Muscle of back (tissue), 13 donors: ENCODE measurements at places on chromosomes 5 and 9. TPM values are rescaled to one million over a fixed set of nuclear protein-coding genes. Genes with fewer than 3 reads are reported as not detected.

The NEUROG1 gene
- polyA plus RNA-seq = not detected

The DNAJC25 gene
- polyA plus RNA-seq = 10.1 TPM

The LRRC8A gene
- polyA plus RNA-seq = 20.9 TPM

The GRPEL2 gene
- polyA plus RNA-seq = 15.1 TPM

GRCh38 chr9:93976973-93977372 lies 21.8 kb upstream of the BARX1 start:
- no peak for DNase-seq

DNA sequence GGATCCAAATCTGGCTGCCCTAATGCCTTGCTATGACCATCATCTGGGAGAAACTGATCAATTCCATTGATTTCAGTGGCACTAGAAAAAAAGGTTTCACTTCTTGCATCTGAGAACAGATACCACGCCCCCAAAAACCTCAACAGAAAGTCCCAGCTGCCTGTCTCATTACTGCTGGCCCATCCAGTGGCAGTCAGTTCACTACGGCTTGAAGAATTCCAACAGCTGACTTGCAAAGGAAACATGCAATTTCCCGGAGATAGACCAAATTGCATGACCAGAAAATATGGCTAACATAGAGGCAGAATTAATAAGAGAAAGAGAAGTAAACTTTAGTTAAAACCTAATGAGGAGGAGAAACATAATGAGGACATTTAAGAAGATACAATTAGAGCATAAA lies 48.6 kb downstream of the UGCG start:
- peak; percentile 68 for DNase-seq

- no peak for DNase-seq
These were observed 12.4 kb downstream of the GZMK start for GRCh38 chr5:55036477-55036876.

DNA sequence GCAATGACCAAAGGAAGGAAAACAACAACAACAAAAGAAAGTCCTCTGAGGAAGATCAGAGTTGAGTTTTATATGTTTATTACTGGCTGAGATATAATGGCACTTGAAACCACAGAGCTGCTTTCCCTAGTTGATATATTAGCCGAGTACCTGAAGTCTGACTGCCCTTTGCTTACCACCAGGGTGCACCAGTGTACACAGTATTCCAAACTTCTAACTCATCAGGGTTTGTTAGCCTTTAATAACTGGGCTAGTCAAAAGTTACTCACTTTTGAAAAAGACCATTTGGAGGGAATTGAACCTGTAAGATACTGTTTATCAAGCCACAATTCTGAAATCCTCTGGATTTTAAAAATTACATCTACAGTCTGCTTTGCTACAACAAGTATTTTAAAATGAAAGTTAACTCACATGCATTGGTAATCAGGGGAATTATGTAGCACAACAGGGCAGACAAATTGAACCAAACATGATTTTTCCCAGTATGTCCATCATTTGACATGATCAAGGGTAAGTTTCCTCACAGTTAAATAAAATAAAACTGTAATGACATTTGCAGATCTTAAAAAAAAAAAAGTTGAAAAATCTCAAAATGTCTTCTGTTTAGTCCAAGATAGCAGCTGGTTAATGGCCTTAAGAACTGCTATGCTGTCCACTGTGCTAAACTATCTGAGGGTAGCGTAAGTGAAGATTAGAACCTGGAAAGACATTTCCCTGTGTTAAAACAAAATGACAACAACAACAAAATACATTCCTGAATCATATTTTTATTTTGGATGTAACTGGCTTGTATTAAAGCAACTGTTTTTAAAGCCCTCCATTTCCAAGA lies 57.3 kb upstream of the C6 start:
- DNase-seq = peak; percentile 67

GRCh38 chr9:98236901-98237487 lies 18.5 kb downstream of the TBC1D2 start:
- DNase-seq = no peak

DNA sequence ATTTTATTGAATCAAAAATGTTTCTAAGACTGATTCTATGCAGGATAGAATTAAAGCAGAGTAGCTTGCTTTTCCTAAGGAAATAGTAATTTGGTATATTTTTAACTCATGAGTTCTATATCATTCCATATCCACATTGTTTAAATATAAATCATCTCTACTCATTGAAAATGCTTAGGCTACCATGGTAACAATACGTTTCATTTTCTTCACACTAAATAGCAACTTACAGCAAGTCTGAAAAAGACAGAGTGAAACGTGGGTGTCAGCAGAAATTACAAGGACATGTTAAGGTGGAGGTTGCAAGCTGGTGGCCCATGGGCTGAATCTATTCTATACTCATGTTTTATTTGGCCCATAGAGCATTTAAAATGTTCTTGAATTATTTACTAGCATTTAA lies 487.9 kb downstream of the ARHGEF28 start:
- no peak for DNase-seq

- peak; percentile 92 for DNase-seq
These were observed 27.3 kb upstream of the TGFBI start for GRCh38 chr5:136001466-136001981.
